ENCODE measurements at places on chromosomes 6 and 20.

DNA sequence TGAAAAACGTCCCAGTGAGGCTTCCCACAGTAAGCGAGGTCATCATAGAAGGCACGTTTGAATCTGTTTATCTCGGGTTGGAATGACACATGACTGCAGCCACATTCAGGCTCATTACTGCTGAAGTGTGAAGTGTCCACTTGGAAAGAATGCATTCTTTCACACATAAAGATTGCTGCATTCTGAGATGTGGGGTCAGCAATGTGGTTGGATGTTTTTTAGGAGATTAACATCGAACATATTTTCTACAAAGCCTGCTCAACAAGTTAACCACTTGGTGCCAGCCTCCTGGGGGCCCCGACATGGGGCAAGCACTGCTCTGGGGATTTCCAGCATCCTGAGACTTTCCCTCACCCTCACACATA, 79.9 kb downstream of the BMP6 start:
- H3K36me3 ChIP-seq: no peaks in the 10 kb centered on the region
- peaks cover 34% of the 10 kb centered on the region for H3K27me3 ChIP-seq
- H3K4me3 ChIP-seq: no peak overlapping the region
- no peaks in the 10 kb centered on the region for H3K4me1 ChIP-seq

DNA sequence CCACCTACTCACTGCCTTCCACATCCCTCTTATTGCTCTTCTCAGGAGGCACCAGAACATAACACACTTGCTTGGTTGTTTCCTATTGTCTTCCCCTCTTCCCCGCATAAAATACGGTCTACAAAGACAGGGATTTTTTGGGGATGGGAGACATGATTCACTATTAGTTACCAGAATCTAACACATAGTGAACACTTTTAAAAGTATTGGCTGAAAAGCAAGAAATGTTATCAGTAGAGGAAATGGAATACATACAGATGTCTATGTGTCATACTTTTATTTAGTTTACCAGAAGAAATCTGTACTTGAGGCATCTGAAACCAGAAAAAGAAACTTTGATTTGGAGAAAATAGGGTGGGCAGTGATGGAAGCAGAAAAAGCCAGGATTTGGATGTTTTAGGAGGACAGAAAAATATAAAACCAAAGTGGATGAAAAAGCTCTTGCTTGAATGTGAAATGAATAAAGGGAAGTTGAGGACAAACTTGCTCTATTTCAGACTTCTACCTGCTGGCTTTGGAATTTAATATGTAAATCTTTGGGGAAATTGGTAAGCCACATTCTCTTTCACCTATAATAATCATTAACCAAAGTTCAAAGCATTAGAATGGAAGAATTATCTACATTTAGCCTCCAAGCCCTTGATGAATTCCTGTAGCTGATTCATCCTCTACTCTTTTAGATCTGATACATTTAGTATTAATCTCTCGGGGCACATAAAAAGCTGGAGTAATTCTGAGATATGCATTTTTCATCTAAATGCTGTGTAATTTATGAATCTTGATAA, 82.6 kb downstream of the DOK5 start:
- no peak for DNase-seq
- H3K27me3 ChIP-seq: peaks cover 22% of the 10 kb centered on the region
- no peak overlapping the region for H3K4me3 ChIP-seq
- H3K4me1 ChIP-seq: no peaks in the 10 kb centered on the region
- H3K36me3 ChIP-seq: no peaks in the 10 kb centered on the region

DNA sequence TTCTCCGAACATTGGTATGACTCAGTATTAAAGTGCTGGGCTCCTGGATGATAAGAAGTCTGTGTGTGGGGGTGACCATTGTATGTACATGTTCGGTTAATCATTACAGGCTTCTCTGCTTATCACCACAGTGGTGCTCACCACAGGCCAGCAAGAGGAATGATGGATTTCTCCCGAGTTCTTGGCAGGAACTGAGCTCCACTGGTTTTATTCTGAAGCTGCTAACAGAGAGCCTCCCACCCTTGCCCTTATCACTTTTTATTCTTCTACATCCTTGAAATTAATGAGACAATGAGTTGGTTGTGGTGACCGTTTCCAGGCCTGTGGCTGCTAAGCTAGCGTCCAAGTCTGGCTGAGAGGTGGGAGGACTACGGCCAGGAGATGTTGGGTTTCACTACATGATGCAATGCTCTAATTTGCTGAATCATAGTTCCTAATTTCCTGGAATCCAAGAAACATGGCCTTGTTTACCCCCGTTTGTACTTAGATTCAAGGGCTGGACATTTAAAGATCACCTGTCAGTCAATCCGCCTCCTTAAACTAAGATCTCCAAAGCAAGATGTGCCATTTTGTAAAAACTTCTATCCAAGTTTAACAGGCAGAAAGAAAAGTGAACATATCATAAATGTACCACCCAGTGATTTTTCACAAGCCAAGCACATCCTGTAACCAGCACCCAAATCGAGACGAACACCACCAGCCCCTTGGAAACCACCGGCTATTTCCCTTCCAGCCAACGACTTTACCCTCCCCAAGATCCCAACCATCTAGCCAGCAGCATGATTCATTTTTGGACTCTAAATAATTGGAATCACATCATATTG, 172.5 kb downstream of the FOXA2 start:
- no peaks in the 10 kb centered on the region for H3K4me1 ChIP-seq
- no peak overlapping the region for H3K27ac ChIP-seq
- no peaks in the 10 kb centered on the region for H3K36me3 ChIP-seq
- H3K4me3 ChIP-seq: no peak overlapping the region

DNA sequence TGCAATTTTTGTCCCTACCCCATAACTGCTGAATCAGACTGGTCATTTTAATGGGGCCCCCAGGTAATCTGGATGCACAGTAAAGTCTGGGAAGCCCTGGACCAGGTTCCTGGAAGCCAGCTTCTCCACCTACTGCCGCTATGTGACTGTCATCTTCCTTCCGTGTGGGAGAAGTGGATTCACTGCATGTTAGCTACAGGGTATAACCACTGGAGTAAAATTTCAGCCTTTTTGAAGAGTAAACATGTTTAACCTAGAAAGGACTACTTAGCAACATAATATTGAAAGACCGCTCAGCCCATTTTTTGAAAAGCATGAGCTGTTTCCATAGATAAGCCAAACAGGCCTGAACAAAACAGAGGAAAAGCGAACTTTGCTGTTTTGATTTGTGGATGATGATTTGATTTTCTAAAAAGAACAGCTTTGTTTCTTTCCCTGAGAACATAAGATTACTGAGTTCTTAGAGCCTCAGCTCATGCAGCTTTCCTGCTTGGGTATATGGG, 208.1 kb downstream of the PLCB4 start:
- no peaks in the 10 kb centered on the region for H3K4me1 ChIP-seq
- no peak for DNase-seq
- no peaks in the 10 kb centered on the region for H3K36me3 ChIP-seq
- no peak overlapping the region for H3K4me3 ChIP-seq
- H3K27me3 ChIP-seq: no peaks in the 10 kb centered on the region
- no peak overlapping the region for H3K27ac ChIP-seq

- H3K4me1 ChIP-seq: peaks cover 4% of the 10 kb centered on the region
- no peak for DNase-seq
- no peaks in the 10 kb centered on the region for H3K27me3 ChIP-seq
- no peak overlapping the region for H3K4me3 ChIP-seq
- no peak overlapping the region for H3K27ac ChIP-seq
- H3K36me3 ChIP-seq: peaks cover 5% of the 10 kb centered on the region
Observed at GRCh38 chr6:143000811-143001210, 55.8 kb upstream of the HIVEP2 start.

DNA sequence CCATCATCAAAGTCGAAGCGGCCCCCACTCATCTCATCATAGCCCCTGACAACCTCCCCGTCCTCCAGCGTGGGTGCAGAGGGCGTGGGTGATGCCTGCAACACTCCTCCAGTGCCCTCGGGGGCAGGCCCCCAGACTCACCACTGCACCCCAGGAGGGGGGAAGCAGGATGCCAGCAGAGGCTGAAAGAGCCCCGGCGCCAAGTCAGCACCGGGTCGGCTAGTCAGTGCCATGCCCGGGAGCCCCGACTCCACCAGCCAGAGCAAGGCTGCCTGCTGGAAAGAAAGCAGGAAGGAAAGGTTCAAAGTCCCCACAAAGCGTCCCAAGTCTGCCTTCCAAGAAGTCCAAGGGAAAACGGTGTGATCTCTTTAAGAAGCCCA, 324 bp downstream of the JPH2 start:
- H3K27ac ChIP-seq: no peak overlapping the region
- peak overlapping the region; percentile 85 for H3K4me3 ChIP-seq
- no peaks in the 10 kb centered on the region for H3K36me3 ChIP-seq
- peaks cover 65% of the 10 kb centered on the region for H3K27me3 ChIP-seq

DNA sequence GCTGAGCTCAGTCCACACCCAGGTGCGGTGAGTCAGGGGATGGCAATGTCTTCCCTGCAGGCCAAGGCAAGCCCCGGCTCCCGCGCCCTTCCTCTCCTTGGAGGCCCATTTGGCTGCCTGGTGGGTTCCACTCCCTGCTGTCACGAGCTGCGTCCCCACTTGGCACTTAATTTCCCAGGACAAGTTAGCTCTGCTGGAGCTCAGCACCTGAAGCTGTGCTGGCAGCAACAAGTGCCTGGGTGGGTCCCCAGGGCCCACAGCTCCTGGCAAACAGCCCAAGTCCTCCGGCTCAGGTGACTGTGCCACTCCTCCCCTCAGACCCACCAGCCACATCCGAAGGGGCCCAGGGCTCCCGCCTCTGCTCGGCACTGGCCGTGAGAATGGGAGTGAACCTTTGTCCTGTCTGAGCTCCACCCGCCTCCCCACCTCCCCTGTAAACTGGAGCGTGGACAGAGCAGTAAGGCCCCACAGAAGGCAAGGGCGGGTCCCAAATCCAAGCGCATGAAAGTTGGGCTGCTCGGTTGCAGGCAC, 16.9 kb downstream of the LAMA5 start:
- H3K4me1 ChIP-seq: peaks cover 5% of the 10 kb centered on the region
- H3K27ac ChIP-seq: no peak overlapping the region
- no peak overlapping the region for H3K4me3 ChIP-seq
- H3K36me3 ChIP-seq: no peaks in the 10 kb centered on the region
- no peak for DNase-seq
- H3K27me3 ChIP-seq: no peaks in the 10 kb centered on the region

- H3K27me3 ChIP-seq: peaks cover 9% of the 10 kb centered on the region
- H3K4me3 ChIP-seq: no peak overlapping the region
- DNase-seq: no peak
- H3K36me3 ChIP-seq: peaks cover 5% of the 10 kb centered on the region
- H3K27ac ChIP-seq: no peak overlapping the region
Observed at GRCh38 chr20:54345301-54345724, 130.1 kb upstream of the DOK5 start.

GRCh38 chr6:40674170-40674569, 87.0 kb upstream of the LRFN2 start:
- H3K36me3 ChIP-seq: peaks cover 6% of the 10 kb centered on the region
- H3K27ac ChIP-seq: no peak overlapping the region
- no peak for DNase-seq
- H3K27me3 ChIP-seq: peaks cover 4% of the 10 kb centered on the region
- no peak overlapping the region for H3K4me3 ChIP-seq

DNA sequence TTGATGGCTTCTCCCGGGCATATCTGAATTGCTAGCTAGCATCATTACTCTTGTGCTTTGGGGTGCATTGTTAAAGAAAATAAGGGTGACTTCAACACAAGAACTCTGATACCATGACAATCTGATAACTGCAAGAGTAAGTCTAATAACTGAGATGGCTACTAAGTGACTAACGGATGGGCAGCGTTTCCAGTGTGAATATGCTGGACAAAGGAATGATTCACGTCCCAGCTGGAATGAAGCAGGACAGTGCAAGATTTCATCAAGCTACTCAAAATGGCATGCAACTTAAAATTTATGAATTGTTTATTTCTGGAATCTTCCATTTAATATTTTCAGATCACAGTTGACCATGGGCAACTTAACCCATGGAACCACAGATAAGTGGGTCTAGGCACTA, 31.7 kb downstream of the MOXD1 start:
- H3K4me1 ChIP-seq: peaks cover 19% of the 10 kb centered on the region
- H3K27ac ChIP-seq: no peak overlapping the region
- H3K36me3 ChIP-seq: no peaks in the 10 kb centered on the region
- no peak for DNase-seq
- H3K4me3 ChIP-seq: no peak overlapping the region

DNA sequence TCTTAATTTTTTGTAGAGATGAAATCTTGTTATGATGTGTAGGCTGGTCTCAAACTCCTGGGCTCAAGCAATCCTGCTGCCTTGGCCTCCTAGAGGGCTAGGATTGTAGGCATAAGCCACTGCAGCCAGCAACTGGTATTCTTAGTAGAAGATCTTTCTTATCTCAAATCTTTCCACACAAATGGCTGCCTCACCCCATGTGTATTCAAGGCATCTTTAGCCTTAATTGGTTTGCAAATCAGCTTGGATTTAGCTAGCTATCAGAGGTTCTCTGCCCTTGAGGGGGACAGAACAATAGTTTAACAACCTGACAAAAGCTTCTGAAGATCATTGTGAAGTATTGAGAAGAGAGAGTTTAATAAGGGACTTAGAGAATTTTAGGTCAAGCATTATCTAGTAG, 17.9 kb upstream of the ABRACL start:
- no peaks in the 10 kb centered on the region for H3K36me3 ChIP-seq
- H3K27ac ChIP-seq: no peak overlapping the region
- H3K4me1 ChIP-seq: peaks cover 20% of the 10 kb centered on the region

Data from naive B cell (primary cell).